ENCODE measurements at places on chromosomes 4 and X.

DNA sequence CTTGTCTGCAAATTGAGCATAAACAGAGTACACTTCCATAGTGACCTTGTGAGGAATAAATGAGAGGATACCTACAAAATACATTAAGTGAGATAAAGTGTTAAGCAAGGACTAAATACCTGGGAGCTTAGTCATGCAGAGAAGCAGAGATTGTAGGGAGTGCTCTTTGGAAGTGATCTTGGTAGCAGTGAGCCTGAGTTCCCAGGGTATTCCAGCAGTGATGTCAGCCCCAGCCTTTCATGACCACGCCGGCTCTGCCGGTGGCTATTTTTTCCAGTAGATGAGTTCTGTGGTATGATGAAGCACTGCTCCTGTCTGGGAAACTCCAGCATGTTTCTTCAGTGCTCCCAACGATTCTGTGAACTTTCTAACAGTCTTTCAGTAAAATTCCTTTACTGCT, 391.5 kb upstream of the IGFBP7 start:
- no peak for DNase-seq

GRCh38 chr4:153337686-153338085, 6.8 kb upstream of the MND1 start:
- no peak for DNase-seq

GRCh38 chr4:153521999-153522801, 56.0 kb downstream of the TMEM131L start:
- DNase-seq, result peak; percentile 84

DNA sequence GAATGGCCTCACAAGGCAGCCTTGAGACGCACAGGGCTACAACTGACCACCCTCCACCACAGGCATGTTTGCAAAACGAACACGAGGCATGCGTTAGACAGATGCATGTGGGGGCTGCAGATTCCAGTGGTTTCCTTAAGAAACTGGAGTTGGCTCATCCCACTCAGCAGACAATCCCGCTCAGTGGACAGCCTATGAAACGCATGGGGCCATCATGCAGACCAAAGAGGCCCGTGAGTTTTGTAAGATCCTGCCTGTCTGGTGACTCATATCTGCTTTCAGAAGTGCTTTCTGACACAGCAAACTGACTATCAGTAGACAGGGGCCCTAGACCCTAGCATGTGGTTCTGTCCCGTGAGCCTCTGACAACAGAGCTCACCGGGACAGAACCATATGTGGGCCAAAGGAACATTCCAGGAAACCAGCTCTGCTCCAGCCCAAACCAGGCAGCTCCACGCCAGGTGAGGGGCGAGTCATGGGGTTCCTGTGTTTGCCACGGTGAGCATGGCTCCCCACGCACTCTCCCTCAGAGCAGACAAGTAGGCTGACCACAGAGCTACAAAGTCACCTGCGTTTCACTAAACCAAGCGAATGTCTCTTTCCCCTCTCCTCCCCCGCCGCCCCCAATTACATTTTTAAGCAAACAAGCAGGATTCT, 74.4 kb downstream of the MTMR1 start:
- DNase-seq, result peak; percentile 10

DNA sequence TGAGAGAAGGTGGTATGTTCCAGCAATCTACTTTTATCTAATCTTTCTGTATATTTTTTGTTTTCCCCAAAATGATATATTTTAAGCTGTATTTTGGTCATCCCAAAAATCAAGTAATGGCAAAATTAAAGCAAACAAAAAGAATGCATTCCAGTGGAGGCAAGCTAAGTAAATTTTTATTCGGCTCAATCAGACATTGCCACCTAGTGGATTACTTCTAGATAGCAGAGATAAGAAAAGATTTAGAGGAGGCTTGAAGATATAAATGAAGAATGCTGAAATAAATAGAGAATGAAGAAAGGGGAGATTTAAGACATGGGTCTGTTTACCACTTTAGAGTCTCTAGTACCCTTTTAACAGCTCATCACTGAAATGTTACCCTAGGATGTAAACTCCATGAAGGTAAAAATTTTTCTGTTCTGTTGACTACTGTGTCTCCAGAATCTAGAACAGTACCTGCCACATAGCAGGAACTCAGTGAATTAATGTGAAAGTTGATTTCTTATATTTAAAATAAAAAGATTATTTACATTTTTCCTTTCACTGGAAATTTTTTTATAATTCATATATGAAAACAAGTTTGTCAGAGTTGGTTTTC, 110.9 kb upstream of the ANK2 start:
- peak; percentile 63 for DNase-seq

GRCh38 chr4:42262701-42263490, 110.4 kb upstream of the BEND4 start:
- no peak for DNase-seq

- DNase-seq, result no peak
Observed at GRCh38 chr4:111689214-111689613, 456.0 kb upstream of the FAM241A start.

DNA sequence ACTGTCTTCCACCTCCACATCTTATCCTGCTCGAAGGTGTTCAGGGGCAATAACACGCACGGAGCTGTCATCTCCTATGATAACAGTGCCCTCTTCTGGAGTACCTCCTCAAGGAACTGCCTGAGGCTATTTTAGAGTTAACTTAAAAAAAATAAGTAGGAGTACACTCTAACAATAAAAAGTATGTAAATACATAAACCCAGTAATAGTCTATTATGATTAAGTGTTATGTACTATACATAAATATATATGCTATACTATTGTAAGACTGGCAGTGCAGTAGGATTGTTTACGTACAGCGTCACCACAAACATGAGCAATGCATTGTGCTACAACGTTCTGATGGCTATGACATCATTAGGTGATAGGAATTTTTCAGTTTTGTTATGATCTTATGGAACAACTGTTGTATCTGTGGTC, 34.5 kb upstream of the TLR2 start:
- peak; percentile 44 for DNase-seq

DNA sequence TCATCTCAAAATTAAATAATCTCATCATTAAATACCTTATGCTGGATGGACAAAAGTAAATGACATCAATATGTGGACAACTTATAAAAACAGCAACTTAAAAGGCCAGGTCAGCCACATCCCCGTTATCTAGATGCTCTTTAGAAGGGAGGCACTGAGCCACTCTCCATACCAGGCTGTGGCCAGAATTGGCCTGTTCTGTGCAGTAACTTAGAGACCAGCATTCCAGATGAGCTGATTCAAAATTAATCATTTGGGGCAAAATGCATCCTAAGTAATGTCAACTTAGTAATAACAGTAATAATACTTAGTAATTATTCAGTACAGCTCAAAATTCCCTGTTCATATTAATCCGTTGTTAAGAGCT, 373.6 kb downstream of the FBXW7 start:
- no peak for DNase-seq

- peak; percentile 48 for DNase-seq
Observed at GRCh38 chr4:7043284-7044136, at the start of gene TADA2B. Gene TADA2B, plus strand, starts transcription at chr4:7043372. Its CDS starts 208 bp downstream, at chr4:7043580.

DNA sequence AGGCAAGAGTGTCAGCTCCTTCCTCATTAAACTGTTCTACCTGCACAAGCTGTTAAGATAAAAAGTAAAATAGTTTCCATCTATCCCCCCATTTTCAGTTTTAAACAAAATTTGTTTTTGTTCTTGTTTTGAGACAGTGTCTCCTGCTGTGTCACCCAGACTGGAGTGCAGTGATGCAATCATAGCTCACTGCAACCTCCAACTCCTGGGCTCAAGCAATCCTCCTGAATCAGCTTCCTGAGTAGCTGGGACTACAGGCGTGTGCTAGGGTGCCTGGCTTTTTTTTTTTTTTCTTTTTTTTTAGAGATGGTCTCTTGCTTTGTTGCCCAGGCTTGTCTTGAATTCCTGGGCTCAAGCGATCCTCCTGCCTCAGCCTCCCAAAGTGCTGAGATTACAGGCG, 105.4 kb downstream of the HS6ST2 start:
- no peak for DNase-seq

DNA sequence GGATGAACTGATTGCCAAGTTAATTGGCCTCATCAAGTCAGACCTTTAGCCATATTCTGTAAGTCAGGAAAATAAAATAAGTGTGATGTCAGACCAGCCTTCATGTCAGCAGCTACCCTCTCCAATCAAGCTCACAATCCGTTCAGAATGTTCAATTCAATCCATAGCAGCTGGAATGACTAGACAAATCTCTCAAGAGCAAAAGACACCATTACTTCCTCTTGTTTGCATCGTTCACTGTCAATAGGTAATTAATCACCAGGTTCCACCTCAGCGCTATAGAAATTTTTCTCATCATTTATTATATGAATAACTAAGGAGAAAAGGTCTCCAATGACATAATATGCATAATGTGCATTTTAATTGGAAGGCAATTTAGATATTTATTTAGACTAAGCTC, 321.0 kb upstream of the GRIA3 start:
- DNase-seq, result no peak

- no peak for DNase-seq
Observed at GRCh38 chr4:42750856-42751255, 94.0 kb upstream of the ATP8A1 start.

DNA sequence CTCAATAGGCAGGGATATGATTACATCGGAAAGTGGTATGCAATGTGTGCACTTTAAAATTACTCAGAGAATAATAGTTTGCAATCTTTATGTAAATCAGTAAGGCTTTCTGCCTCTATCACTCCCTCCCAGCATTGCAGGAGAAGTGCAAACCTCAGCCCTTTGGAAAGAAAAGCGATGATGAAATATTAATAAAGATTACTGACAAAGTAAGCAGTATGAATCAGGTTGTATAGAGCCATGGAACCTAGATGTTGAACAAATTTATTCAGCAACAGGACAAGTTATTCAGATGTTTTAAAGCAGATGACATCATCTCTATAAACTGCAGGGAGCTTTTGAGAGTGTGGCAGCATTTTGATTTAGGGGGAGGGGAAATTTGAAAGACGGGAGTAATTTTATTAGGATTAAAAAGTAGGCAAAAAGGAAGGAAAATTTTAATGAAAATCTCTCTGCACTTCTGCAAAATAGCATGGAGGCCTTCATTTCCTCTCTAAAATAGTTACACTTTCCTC, 631.7 kb upstream of the GRIA3 start:
- DNase-seq, result no peak

GRCh38 chr4:3442959-3443749, 1.4 kb downstream of the HGFAC start:
- DNase-seq, result peak; percentile 62

GRCh38 chr4:173254646-173255045, 79.5 kb downstream of the HMGB2 start:
- DNase-seq, result no peak

GRCh38 chr4:82618103-82618720, 56.4 kb upstream of the TMEM150C start:
- DNase-seq, result peak; percentile 8

- DNase-seq, result no peak
Observed at GRCh38 chr4:70741867-70742658, 20.3 kb downstream of the RUFY3 start.

GRCh38 chrX:68665502-68665901, 18.0 kb downstream of the STARD8 start:
- DNase-seq, result peak; percentile 49

- DNase-seq, result no peak
Observed at GRCh38 chrX:9258421-9259104, 206.3 kb upstream of the TBL1X start.

DNA sequence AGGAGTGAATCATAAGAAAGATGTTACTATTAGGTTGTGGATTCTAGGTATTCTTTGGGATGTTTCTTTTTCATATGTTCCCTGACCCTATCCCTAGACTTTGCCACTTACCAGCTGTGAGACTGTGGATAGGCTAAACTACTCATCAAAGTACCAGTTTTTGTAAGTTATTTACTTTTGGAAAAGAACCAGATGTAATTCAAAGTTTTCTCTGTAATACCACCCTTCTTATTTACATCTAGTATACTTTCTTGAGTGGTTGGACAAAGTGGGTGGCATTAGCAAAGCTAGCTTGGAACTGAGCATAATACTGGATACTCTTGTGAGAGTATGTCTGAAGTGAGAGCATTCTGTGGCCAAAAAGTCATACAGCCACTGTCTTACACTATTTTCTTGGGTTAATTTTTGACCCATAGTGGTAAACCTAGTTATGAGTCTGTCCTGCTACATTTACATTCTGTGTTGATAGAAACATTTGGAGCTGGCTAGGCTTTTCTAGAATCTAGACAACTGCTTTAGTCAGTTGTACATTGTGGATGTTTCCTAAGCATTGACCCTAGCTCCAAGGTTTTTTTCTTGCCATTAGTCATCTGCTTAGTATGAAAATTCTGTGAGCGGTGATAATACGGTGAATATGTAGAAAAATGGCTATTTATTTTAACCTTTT, 41.7 kb downstream of the KDM6A start:
- no peak for DNase-seq

DNA sequence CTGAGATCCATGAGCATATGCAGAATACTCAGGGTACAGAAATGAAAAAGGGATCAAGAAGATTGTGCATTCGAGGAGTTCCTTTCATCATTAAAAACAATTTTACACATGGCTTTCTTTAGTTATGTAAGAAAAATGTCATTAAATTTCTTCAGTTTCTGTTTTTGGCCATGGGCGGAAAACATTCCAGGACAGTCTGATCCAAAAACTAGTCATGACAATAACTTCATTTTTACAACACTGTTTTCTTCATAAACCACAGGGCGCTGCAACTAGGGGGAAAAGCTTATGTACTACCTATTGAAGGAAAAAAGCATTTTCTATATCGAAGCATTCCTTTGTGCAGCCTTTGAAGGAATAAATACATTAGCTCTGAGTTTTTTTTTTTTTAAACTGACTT, 28.2 kb downstream of the IL13RA1 start:
- DNase-seq, result no peak

- no peak for DNase-seq
Observed at GRCh38 chrX:71181558-71181909, 36.9 kb downstream of the NLGN3 start.

GRCh38 chrX:2679534-2680485, 11.3 kb upstream of the CD99 start:
- no peak for DNase-seq

DNA sequence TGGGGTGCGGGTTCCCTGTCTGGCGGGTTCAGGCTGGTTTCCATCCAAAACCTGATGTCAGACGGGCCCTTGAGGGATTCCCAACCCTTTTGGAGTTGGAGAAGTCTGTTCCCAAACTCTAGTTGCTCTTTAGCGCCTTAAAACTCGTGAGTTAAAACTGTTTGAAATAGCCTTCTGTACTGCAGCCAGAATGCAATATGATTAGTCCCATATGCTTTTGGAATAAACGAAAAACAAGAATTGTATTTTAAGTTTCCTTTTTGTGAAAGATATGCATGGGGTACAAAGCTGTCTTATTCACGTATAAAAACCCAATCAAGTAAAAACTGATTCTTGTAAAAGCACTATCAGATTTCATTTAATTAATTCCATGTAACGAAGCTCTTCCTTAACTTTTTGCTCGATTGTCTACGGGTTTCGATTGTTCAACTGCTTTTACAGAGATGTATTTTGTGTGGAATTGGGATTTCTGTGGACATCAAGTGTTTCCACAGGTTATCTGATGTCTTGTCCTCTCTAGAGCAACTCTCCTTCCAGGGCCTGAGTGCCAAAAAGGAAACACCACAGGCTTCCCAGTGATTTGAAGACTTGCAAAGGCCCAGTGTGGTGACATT, 49.5 kb downstream of the CLDN34 start:
- peak; percentile 41 for DNase-seq

GRCh38 chr4:6024313-6024960, 6.2 kb upstream of the C4orf50 start:
- DNase-seq, result no peak

GRCh38 chr4:26130841-26131432, 189.9 kb upstream of the RBPJ start:
- no peak for DNase-seq

GRCh38 chr4:105837037-105837436, 58.2 kb upstream of the NPNT start:
- no peak for DNase-seq

- no peak for DNase-seq
Observed at GRCh38 chr4:121353213-121353612, 27.6 kb downstream of the QRFPR start.

GRCh38 chrX:119041175-119041574, 31.6 kb upstream of the CT47C1 start:
- no peak for DNase-seq
